ENCODE measurements at places on chromosomes 1 and 21.
A peak's percentile ranks its signal among the peaks of the same experiment; 100 is the strongest.

DNA sequence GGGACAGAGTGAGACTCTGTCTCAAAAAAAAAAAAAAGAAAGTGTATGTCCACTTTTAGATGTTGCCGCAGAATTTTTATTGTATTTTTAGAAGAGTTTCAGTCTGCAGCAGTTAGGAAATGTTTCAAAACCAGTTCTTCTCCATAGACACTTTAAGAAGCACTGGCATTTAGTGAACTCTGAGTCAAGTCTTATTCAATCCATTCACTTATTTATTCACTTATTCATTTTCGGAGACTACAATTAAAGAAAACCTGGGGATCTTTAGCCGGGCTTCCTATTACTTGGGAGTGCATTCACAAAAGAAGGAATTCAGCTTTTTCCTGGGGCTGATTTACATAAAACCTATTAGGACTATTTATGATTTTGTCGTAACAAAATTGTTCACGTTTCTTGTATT, 12.3 kb downstream of the RCAN3 start:
- no peak for DNase-seq

- DNase-seq, result no peak
Observed at GRCh38 chr1:205962821-205963221, 19.6 kb upstream of the SLC26A9 start.

- no peak for DNase-seq
Observed at GRCh38 chr21:41006636-41007035, 159.7 kb upstream of the DSCAM start.

- no peak for DNase-seq
Observed at GRCh38 chr1:153509729-153510354, 25.9 kb downstream of the S100A6 start.

- no peak for DNase-seq
Observed at GRCh38 chr1:226373376-226373775, 34.5 kb downstream of the PARP1 start.

DNA sequence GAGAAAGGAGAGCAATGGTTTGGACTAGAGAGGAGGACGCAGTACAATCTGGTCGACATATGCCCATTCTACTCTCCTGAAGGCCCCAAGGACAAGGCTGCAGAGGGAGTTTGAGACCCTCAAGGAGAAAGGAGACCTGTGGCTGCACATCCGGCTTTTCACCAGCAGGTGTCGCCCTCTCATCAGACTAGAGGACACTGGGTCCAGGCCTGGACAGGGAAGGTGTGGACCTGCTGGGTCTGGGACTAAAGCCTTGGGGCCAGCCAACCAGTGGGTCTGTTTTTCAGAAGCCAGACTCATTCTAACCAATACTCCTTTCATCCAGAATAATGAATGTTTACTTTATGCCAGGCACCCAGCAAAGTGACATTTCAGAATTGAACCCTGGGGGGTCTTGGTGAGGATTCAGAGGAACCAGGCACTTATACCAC, 5.0 kb downstream of the SRARP start:
- DNase-seq, result peak; percentile 34

GRCh38 chr1:22208268-22208972, 65.5 kb upstream of the WNT4 start:
- DNase-seq, result no peak

- no peak for DNase-seq
Observed at GRCh38 chr1:234694661-234695060, 84.7 kb upstream of the IRF2BP2 start.

GRCh38 chr1:50977575-50978143, 7.6 kb downstream of the CDKN2C start:
- no peak for DNase-seq

DNA sequence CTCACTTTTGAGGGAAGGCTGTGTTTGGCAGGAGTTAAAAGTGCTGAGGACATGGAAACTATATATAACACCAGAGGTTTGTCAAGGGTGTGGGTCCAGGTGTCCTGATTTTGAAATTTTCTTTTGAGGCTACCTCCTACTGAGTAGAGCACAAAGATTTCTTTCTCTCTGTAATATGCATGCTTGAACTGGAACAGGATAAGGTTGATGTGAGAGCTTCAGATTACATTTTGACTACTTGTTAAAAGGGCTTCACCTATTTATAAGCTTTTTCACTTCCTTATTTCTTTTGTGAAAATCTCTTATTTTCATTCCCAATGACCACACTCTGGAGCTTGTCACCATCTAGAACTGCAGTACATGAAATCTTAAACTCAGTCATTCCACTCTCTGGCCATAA, 59.8 kb upstream of the PLA2G4A start:
- no peak for DNase-seq

GRCh38 chr1:147567594-147568381, 26.5 kb downstream of the BCL9 start:
- no peak for DNase-seq

- DNase-seq, result no peak
Observed at GRCh38 chr1:225917536-225917935, 6.5 kb downstream of the PYCR2 start.

DNA sequence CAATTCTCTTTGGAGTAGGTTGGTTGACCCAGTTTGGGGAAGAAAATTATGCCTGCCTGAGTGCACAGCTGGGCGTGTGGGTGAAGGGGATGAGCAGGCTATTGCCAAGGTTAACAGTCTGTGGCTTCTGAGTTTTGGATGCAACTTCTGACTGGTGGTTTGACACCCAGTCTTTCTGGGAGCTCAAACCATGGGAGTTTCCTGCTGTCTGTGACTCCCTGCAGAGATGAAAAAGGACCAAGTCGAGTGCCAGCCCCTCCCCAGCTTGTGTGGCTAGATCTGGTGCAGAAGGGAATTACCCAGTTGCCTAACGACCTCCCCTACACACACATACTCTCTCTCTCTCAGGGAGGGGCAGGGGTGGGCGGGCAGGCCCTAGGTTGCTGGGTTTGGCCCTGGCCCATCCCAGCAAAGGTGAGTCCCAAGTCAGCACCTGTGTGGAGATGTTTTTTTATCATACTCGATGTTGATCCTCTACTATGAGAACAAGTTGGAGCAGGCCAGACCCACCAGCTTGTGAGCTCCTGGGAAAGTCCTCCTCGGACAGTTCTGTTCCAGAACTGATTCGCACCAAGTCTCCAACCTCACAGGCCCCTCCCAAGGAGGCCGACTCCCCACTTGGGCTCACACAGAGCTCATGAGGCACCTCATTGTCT, 28.2 kb downstream of the PKP1 start:
- no peak for DNase-seq

DNA sequence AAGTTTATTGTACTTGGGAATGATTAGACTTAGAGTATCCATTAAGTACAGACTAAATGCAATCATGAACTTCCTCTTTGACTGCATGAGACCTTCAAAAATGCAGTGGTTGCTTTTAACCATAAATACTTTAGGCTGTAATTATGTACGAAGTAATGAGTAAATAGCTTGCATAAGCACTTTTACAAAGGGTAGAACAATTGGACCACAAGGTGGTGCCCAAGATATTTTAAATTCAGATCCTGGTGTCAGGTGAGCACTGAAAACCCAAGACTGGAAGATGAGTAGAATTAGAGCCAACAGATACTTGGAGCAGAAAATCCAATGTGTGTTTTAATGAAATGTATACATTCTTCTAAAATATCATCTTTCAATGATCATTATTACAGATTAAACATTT, 43.4 kb upstream of the RHOU start:
- DNase-seq, result no peak

- no peak for DNase-seq
Observed at GRCh38 chr21:27391990-27392389, 425.1 kb upstream of the ADAMTS5 start.

DNA sequence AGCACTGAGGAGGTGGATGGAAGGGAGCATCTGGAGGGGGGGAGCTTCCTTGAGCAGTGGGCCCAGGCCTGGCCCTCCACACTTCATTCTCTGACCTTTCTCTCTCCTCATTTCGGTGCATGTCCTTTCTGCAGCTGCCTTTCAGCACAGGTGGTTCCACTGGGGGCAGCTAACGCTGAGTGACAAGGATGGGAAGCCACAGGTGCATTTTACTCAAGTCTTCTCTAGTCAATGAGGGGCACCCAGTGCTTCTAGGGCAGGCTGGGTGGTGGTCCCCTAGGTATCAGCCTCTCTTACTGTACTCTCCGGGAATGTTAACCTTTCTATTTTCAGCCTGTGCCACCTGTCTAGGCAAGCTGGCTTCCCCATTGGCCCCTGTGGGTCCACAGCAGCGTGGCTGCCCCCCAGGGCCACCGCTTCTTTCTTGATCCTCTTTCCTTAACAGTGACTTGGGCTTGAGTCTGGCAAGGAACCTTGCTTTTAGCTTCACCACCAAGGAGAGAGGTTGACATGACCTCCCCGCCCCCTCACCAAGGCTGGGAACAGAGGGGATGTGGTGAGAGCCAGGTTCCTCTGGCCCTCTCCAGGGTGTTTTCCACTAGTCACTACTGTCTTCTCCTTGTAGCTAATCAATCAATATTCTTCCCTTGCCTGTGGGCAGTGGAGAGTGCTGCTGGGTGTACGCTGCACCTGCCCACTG, 43.2 kb downstream of the YARS1 start:
- DNase-seq, result no peak

- no peak for DNase-seq
Observed at GRCh38 chr1:95509989-95510388, 276.0 kb downstream of the RWDD3 start.

GRCh38 chr1:8873506-8874229, 4.8 kb downstream of the ENO1 start:
- DNase-seq, result peak; percentile 97

GRCh38 chr1:19442154-19443096, 42.9 kb downstream of the CAPZB start:
- no peak for DNase-seq

DNA sequence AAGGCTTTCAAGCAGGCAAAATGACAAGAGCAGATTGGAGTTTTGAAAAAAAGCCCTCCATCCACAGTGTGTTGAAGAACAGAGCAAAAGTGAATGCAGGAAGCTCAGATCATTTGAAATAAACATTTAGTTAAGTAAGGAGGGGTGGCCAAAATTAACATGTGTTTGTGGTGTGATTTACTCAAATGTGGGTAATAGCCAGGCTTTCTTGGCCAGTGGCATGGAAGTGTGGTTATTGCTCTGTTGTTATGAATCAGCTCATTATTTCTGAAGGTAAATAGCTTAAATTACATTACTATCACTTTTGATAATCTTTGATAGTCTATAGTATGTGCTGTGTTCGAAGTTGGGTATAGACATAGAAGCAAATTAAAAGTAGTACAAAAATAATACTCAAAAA, 485.9 kb downstream of the LMO4 start:
- DNase-seq, result no peak

DNA sequence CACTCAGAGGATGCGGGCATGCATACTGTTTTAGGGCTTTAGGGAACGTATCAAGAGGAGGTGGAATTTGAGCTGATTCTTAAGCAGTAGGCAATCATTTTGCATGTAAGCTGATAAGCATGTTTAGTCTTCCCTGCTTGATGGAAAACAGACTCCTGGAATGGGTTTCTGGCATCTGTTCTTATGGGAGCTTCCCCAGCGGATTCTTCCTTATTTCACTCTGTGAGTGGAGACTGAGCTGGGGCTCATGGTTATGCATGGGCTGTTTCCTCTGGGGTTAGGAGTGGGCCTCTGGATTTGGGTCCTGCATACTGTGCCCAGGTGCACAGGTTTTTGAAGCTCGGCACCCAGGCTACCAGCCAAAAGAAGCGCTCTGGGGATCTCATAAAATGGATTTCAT, 93.4 kb downstream of the DIRAS3 start:
- DNase-seq, result no peak

GRCh38 chr1:90317628-90318027, 322.7 kb downstream of the ZNF326 start:
- no peak for DNase-seq

DNA sequence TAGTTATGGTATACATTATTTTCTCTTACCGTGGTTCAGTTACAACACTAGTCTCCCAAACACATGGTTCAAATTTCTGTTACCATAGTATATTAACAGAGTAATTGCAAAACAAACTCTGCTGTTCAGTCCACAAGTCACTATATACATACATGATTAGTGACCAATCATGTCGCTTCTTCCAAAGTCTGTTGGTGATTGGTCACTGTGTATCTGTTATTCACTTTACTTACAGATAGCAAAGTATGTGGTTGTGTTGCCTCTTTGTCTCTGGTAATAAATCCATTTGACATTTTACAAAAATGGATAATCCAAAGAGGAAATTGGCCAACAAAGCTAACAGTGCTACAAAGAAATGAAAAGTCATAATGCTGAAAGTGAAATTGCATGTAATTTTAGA, 107.2 kb downstream of the RABGAP1L start:
- DNase-seq, result no peak

GRCh38 chr1:64114012-64114525, 89.4 kb upstream of the UBE2U start:
- DNase-seq, result no peak

- DNase-seq, result no peak
Observed at GRCh38 chr1:10662824-10663677, 133.4 kb downstream of the CASZ1 start.

- DNase-seq, result no peak
Observed at GRCh38 chr1:171984850-171985485, 143.7 kb downstream of the DNM3 start.

DNA sequence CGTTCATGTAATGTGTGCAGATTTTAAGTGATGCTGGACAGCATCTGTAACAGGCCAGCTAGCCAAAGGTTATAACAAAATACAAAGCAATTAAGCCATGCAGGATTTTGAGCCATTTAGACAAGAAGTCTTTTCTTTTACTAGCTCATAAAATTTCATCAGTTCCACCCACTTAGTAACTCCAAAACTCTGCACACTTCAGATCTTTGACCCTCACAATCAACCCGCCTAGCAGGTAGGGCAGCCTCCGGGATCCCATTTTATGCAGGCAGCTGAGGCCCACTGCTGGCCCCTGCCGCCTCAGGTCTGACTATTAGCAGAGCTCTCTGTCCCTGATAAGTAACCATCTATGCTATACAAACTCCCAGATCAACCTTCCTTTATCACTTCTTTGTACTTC, 9.2 kb downstream of the LBR start:
- no peak for DNase-seq

- DNase-seq, result no peak
Observed at GRCh38 chr1:184393962-184394361, 7.1 kb downstream of the C1orf21 start.

GRCh38 chr1:228825840-228826484, 90.7 kb downstream of the RHOU start:
- DNase-seq, result no peak

DNA sequence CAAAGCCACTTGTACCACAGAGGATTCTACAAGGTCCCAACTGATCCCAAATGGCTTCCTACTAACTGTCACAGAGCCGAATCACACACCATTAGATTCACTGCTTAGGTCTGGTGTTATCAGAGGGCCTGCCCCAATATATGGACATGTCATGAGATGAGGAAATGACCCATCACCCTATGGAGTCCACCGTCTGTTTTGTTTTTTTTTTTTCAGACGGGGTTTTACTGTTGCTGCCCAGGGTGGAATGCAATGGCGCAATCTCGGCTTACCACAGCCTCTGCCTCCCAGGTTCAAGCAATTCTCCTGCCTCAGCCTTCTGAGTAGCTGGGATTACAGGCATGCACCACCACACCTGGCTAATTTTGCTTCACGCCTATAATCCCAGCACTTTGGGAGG, 83.8 kb upstream of the ETS2 start:
- no peak for DNase-seq

Measured in amniotic stem cell (primary cell).